Hematopoietic multipotent progenitor cell treated with erythropoietin and hydrocortisone succinate and interleukin-3 and kit ligand, for 15 days (in vitro differentiated cells): ENCODE measurements at places on chromosomes 6 and 20.

DNA sequence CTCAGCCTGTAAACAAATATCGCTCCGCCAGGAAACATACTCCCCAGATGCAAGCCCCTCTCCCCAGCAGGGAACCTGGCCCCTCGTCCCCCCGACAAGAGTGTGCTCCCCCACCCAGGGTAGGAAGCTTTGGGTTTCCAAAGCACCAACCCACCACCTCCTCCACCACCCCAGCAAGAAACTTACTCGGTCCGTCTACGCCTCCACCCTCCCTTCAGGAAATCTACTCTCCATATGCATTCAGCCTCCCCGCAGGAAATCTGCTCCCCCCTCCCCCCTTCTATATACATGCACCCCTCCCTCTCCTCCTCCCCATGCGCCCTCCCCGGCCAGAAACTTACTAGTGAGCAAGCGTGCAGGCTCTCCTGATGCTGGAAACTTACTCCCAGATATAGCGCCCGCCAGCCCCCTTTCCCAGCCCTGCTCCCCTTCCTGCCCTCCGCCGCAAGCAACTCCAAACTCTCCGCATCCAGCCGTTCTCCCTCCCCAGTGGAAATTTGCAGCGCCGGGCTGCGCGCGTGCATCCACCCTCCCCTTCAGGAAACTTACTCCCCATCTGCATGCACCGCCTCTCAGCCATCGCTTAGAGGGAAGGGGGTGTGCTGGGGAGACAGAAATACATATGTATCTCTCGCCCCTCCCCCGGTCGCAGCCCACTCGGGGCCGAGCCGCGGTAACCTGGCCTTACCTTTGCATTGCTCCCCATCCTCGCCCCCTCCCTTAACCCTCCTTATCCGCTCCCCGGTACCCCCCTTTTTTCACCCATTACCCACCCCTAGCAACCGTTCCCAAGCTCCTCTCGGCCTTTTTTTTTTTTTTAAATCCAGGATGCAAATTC, at the start of gene TRERF1:
Gene TRERF1 (minus strand): TSS at position 594 of the 838 bp plus-strand sequence. CDS start 182,336 bp downstream, outside the sequence.
- no peak for DNase-seq

DNA sequence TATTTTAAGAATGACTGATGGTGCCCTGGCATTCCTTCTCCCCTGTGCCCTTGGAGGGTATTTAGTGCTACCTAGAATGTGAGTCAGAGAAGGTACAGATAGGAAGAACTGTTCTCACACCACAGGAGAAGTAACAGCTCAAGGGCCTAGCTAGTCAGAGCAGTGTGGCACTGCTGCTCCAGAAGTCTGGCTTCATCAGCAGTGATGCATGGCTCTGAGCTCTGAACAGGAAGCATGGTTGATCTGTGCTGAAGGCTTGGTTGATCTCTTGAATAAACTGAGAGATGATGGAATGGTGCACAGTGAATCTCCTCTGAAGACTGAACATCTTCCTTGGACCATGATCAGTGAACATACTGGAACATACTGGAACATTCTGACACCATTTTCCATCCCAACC, 425.3 kb upstream of the SLC35B3 start:
- no peak for DNase-seq

DNA sequence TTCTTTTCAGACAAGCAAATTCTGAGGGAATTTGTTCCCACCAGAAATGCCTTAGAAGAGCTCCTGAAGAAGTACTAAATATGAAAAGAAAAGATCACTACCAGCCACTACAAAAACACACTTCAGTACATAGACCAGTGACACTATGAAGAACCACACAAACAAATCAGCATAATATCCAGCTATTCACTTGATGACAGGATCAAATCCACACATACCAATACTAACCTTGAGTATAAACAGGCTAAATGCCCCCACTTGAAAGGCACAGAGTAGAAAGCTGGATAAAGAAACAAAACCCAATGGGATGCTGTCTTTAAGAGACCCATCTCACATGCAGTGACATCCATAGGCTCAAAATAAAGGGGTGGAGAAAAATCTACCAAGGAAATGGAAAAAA, 43.3 kb downstream of the CENPW start:
- DNase-seq: no peak

DNA sequence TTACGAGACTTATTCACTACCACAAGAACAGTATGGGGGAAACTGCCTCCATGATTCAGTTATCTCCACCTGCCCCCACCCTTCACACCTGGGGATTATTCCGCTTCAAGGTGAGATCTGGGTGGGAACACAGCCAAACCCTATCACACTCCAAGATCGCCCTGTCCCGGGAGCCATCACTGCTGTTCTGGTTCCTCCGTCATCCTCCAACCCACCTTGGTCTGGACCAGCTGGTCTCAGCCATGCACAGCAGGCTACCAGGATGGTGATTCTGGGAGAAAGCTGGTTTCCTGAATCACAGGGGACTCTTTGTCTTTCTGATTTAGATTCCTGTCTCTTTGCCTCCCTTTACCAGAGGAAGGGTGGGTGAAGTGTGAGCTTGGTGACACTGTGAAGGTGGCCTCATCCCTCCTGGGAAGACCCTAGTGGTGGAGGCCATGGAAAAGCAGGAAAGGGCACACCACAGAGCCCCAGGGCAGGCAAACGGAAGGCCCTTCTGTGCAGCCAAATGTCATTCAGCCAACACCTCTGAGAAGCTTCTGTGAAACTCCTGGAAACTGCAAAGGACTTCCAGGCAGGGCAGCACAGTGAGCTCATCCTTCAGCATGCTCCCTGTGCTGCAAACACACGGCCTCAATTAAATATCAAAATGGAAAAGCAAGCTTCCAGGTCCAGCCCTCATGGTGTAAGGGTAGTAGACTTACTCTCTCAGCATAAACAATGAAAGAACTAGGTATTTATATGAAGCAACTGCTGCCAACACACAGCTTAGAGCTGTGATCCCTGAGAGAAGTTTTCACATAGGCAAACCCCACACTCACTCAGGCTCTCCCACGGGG, 169.8 kb downstream of the ANKRD60 start:
- DNase-seq: no peak

DNA sequence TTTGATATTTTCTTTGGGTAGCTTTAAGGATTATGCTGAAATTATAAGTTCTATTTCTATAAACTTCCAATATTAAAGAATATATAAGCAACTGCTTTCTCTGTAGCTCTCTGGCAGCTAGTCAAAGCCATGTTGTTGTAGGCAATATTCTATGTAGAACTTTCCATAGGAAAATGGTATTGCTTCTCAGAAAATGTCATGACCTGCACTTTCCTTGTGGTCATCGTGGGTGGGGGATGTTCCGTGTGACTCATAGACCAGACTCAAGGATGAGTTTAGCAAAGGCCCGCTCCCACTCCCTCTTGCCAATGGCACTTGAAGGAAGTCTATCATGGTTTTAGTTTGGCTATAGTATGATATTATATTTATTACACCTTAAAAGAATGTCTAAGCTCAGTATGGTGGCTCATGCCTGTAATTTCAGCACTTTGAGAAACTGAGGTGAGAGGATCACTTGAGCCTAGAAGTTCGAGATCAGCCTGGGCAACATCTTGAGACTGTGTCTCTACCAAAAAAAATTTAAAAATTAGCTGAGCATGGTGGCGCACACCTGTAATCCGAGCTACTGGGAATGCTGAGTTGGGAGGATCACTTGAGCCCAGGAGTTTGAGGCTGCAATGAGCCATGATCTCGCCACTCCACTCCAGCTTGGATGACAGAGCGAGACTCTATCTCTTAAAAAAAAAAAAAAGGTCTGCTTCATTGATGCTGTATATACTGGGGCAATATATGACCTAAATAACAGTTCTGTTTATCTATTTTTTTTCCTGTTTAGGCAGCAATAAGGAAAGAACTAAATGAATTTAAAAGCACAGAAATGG, 36.6 kb upstream of the LTV1 start:
- DNase-seq: no peak

- no peak for DNase-seq
These were observed 27.0 kb upstream of the TBC1D7 start for GRCh38 chr6:13355043-13355945.

DNA sequence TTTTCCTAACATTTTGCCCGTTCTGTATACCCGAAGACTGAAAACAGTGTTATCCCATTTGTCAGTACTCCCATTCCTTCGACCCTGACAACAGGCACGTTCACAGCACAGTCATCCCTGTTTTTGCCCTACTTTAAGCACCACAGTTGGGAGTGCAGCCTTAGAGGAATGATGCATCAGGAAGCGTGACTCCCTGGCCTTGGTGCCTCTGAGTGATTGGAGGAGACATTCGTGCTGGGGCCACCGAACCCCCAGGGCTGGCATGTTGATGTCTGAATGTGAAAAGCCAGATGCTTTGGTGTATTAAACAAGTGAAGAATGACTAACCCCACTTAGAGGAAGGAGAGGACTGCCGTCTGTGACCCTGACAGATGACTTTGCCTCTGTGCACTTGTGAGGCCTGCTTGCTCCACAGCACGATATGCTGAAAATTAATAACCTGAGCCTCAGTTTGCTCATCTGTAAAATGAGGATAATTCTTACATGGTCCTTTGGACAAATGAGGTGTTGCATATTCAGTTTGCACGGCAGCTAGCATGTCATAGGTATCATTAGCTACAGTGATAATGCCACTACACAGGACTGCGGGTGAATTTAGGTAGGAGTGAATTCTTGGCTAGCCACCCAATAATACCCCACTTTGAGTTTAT, 36.0 kb downstream of the STK35 start:
- no peak for DNase-seq
